ENCODE measurements at places on chromosomes 7 and 10.

GRCh38 chr10:100631192-100631591 lies 95.4 kb downstream of the HIF1AN start:
- DNase-seq: no peak

DNA sequence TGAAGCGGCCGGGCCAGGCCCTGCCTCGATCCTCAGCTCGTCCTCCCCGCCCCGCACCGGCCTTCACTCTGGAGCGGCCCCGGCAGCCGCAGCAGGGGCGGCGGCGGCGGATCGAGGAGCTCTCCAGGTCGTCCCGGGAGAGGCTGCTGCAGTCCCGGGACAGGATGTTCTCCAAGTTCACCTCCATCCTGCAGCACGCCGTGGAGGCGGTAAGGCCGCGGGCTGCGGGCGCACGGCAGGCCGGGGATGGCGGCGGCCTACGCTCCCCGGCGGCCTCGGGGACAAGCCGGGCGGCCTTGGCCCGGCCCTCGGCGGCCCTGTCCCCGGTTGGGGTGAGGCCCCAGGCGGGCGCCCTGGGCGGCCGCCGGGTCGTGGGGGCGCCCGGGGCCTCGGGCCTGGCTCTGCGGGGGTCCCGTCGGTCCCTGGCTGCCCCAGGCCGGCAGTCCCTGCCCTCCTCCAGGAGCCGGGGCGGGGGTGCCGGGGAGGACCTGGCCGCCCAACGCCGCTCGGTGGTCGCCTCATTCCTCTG lies 399 bp downstream of the FHIP2A start:
- no peak for DNase-seq

DNA sequence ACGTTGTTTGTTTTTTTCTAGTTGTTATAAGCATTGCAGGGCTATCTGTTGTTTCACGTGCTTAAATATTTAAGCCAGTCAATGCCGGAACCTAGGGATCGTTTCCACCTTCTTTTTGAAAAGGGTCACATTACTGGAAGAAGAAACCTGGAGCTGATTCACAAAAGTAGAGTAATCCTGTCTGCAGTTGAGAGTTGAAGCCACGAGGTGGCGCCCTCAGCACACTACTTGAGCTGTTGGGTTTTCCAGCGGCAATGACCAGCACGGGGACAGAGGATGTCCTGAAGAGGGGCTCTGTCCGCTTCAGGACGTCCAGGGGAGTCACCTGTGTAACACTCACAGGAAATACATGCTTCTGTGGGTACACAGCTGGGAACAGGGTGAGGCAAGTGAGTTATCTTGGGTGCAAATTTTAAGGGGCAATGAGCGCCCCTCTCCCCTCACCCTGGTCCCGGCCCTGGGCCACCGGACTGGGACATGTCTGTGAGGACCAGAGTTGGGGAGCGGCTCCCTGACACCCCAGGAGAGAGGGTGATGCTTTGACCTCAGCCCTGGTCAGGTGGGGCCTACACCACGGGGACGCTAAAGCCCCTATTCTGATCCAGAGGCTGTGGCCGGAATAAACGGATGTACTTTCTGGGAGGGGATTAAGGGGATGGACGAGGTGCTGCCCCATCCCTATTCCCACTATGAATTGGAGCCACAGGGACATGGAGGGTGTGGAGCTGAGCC lies 26.3 kb upstream of the WDFY4 start:
- no peak for DNase-seq

GRCh38 chr10:124639206-124639605 lies 105.0 kb downstream of the FAM53B start:
- DNase-seq: no peak

DNA sequence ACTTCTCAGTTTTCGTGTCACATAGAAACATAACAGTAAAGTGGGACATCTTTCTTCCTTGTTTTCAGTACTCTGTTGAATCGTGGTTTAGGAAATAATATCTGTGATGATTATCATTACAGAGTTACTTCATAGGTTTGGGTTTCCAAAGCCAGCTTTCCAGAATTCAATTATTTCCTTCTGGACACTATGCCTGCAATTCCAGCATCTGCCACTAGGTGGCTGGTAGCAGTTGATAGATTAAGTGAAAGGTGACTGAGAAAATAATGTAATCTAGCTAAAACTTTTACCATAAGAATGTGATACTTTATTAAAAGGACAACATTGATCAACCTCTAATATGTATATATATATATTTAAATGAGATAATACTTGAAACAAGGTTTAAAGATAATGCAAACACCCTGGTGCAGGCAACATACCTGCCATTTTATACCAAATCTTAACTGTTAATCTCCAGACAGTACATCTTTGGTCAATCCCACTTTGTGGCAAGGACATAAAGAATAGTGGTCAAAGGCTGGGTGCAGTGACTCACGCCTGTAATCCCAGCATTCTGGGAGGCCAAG lies 102.6 kb downstream of the SH3PXD2A start:
- DNase-seq: no peak

GRCh38 chr10:78383378-78384048 lies 349.9 kb downstream of the RPS24 start:
- no peak for DNase-seq

GRCh38 chr10:73743327-73743904 lies 756 bp upstream of the SEC24C start:
- no peak for DNase-seq

DNA sequence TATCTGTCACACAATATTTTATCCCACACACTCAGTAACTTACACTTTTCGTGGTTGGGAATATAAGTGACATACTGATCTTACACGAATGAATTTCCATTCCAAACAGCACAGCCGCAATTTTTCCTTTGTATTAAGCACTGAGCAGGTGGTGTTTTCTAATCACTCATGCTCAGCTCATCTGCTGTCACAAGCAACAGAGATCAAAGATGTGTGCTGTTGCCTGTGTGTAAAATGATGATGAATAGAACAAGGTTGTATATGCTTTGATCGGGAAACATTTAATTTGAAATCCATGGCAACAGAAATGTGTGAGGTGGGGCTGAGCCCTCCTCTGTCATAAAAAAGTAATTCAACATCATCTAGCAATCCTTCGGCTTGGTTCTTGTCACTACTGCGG lies 927.7 kb upstream of the MBL2 start:
- DNase-seq: no peak

- no peak for DNase-seq
Observed at GRCh38 chr7:150420242-150420641, 30.2 kb upstream of the GIMAP8 start.

DNA sequence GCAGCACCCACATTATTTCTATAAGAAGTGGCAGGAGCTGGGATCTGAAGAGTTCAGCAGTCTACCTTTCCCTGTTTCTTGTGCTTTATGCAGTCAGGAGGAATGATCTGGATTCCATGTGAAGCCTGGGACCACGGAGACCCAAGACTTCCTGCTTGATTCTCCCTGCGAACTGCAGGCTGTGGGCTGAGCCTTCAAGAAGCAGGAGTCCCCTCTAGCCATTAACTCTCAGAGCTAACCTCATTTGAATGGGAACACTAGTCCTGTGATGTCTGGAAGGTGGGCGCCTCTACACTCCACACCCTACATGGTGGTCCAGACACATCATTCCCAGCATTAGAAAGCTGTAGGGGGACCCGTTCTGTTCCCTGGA lies 874 bp upstream of the RBP3 start:
- no peak for DNase-seq

DNA sequence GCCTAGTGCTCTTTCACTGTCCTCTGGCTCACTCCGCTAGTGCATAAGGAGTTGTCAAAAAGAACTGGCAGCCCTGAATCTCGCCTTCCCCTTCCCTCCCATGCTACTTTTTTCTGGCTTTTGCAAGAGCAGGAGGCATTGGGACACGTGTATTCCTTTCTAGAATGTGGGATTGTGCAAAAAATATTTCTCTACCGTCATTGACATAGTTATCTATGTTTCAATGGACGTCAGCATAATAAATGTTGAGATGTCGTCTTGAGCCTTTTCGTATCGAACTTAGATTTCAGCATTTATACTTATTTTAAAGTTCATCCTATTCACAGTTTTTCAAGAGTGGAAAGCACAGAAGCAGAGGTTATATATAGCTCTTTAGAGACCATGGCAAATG lies 727 bp downstream of the ING3 start:
- DNase-seq: no peak

- DNase-seq: no peak
Observed at GRCh38 chr7:96667026-96667425, 42.6 kb downstream of the SEM1 start.

DNA sequence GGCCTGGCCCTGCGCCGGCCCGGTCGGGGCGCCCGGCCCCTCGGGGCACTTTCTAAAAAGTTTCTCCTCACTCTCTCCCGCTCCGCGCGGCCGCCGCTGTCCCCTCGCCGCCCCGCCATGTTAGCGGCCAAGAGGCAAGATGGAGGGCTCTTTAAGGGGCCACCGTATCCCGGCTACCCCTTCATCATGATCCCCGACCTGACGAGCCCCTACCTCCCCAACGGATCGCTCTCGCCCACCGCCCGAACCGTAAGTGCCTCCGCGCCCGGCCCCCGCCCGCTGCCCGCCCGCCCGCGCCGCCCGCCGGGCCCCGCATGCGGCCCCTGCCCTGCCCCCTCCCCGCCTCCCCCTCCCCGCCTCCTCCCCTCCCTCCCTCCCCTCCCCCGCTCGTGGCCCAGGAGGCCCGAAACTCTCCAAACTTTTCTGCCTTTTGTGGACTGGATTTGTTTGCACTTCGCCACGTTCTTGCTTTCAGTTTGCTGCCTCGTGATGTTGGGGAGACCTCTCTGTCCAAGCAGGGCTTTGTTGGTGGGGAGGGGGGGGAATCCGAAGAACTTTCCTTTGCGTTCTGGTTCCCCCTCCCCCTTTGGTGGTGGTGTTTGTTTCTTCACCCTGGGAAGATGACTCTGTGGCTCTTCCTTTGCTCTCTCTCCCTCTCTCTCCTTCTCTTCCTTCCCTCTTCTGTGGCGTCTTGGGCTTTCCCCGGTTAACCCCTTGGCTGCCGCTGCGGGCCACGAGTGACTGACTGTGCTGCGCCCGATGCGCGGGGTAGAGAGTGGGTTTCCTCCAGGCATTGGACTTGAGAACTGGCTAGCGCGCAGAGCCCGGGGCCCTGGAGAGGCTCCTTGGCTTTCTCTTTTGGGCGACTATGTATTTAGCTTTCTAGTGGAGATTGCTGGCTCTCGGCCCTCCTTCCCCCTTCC lies 1.6 kb downstream of the TCF7L2 start:
- no peak for DNase-seq

DNA sequence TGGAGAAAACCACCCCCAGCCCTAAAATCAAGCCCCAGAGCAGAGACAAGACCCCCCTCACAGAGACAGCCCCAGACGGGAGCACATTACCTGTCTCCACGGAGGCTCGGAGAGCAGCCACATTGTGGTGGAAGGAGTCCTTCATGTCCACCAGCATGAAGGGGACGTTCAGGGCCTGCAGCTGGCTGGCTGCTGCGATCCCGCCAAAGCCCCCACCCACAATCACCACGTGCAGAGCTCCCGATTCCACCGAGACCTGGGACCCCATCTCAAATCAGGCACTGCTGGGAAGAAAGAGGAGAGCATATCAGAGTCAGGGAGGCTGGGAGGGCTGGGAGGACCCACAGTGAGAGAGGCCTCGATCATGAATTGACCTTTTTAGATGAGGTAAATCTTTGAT lies 8.8 kb downstream of the AIFM2 start:
- no peak for DNase-seq

- DNase-seq: no peak
Observed at GRCh38 chr7:130329681-130330080, 14.9 kb upstream of the CPA5 start.

GRCh38 chr7:131488361-131488760 lies 68.1 kb downstream of the PODXL start:
- no peak for DNase-seq

DNA sequence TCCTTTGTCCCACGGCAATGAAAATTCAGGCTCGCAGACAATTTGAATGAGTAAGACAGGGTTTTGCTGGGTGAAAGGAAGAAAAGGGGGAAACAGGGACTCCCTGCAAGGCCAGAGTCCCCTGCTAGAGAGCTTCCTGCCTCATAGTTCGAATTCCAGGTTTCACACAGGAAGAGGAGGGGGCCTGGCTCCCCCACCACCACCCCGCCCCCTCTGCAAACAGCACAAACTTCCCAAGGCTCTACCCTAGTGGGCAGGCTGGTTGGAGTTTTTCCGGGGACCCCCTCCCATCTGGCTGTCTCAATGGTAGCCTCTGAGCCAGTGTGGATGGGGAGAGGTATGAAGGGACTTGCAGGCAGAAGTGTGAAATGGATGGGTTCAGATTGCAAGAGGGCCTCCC lies 57.4 kb upstream of the NEBL start:
- DNase-seq: no peak

GRCh38 chr10:72311667-72312066 lies 37.9 kb downstream of the DDIT4 start:
- no peak for DNase-seq

GRCh38 chr7:32890793-32891042 lies 842 bp downstream of the KBTBD2 start:
- DNase-seq: no peak

- DNase-seq: no peak
Observed at GRCh38 chr10:33231621-33232350, 102.7 kb downstream of the NRP1 start.

DNA sequence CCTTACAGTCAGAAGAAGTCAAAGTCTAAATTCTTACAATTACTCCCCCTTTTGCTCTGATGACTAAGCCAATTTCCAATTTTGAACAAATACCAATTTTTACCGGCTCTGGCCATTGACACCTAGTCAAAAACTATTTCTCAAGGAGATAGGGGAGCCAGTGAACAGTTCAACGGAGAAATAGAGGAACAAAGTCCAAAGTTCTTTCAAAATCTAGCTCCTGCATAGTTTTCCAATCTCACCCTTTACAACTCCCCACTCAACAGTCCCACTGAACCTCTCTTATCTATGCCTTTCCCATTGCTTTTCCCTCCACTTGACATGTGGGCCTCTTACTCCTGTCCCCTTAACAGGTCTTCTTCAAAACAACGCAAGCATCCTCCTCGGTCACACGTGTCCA lies 192.9 kb downstream of the DOCK4 start:
- no peak for DNase-seq

DNA sequence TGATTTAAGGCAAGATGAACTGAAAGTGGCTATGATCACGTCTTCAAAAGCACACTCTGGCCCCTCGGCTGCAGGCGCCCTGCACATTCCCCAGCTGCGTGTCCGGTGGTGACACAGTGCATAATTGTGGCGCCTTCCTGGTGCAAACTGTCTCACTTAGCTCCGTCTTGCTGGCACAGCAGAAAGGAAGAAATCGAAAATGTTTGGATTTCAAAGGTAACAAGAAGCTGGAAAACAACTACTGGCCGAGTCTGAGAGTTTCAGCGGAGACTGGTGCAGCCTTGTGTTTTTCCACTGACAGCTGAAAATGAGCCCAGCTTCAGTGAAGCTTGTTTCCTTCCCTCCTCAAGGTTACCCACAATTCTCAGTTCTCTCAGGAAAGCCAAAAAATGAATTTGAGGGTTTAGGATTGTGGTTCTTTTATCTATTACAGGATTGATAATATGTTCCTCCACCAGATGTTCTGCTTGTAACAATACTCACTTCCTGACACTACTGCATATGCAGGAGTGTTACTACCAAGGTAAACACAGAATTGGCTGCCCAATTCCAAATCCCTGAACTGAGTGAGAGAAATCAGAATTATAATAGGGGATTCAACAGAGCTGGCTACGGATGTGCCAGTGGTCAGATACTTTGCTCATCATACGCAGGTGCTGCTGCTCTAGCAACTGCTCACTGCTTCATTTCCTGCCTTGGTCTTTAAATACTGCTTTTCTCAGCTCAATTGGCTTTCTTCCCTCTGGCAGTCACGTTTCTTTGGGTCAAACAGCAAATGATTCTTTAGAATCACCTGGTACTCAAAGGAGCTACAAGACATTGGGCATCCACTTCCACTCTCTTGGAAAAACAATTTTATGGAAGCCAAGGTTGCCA lies 63.7 kb downstream of the TRUB1 start:
- DNase-seq: no peak

GRCh38 chr10:3783316-3783681 lies 1.7 kb downstream of the KLF6 start:
- no peak for DNase-seq

- DNase-seq: no peak
Observed at GRCh38 chr10:45404087-45404769, 30.2 kb downstream of the ALOX5 start.
